Endothelial cell (in vitro differentiated cells): ENCODE measurements at places on chromosomes 11 and 22. TPM values are rescaled to one million over a fixed set of nuclear protein-coding genes. Genes with fewer than 3 reads are reported as not detected.

The KCNK4 gene
- total RNA-seq: 0.36 TPM

GRCh38 chr11:20364341-20364792 is 853 bp downstream of the HTATIP2 start:
- no peak for DNase-seq

The SMTNL1 gene
- 45.2 TPM for total RNA-seq

DNA sequence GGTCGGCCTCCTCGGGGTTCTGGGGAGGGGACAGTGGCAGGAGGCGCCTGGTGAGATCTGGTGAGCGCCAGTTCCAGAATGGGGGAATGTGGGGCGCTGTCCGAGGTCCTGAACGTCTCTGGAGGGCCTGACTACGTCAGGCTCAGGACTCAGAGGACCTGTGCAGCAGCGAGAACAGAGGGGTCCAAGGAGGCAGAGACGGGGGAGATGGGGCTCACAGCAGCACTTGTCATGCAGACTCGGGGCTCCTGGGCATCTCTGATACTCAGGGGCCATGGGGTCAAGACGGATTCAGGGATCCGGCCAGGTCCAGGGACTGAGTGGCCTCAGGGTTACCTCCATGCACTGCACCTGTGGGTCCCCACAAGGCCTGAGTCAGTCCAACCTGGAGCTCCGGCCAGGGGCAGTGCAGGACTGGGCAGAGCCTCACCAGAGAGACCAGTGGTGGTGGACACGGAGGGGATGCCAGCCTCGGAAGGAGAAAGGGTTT is 92.2 kb downstream of the BRD1 start:
- peak; percentile 54 for DNase-seq

The TRIM29 gene
- total RNA-seq: not detected

The MB gene
- not detected for total RNA-seq

The DDI1 gene
- total RNA-seq: not detected

DNA sequence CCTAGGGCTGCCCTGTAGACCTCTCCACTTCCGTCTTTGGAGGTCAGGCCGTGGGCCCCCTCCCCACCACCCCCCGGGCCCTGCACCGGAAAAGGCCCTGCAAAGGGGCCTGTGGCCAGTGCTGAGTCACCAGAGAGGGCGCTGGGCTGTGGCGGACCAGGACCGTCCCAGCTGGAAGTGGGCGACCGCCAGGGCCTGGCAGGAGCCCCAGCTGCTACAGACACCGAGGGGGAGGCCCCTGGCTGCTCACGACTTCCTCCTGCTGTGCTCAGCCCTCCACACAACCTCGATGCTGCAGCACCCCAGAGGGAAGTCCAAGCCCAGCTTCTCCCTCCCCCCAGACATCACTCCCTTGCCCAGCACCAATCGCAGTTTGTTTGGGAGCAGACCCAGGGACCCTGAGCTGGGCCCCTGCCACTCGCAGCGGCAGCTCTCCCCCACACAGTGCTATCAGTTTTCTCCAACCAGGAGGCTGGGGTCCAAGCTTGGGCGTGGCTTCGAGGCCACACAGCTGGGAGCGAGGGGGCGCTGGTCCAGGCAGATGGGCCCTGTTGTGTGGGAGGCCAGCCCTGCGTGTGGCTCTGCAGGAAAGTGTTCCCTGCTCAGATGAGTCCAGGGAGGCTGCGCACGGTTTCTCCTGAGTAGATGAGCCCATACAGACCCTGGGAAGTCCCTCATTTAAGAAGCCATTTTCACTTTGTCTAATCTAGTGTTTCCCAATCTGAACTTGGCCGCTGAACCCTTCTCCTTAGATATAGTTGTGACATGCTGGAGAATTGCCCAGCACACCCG is 5.6 kb upstream of the SH3BP1 start:
- no peak for DNase-seq

GRCh38 chr22:43421046-43421665 is 9.3 kb downstream of the MPPED1 start:
- no peak for DNase-seq

GRCh38 chr11:91124363-91124762 is 901.5 kb upstream of the CHORDC1 start:
- no peak for DNase-seq

The MAP6 gene
- 0.26 TPM for total RNA-seq

The NTM gene
- 3.6 TPM for total RNA-seq

DNA sequence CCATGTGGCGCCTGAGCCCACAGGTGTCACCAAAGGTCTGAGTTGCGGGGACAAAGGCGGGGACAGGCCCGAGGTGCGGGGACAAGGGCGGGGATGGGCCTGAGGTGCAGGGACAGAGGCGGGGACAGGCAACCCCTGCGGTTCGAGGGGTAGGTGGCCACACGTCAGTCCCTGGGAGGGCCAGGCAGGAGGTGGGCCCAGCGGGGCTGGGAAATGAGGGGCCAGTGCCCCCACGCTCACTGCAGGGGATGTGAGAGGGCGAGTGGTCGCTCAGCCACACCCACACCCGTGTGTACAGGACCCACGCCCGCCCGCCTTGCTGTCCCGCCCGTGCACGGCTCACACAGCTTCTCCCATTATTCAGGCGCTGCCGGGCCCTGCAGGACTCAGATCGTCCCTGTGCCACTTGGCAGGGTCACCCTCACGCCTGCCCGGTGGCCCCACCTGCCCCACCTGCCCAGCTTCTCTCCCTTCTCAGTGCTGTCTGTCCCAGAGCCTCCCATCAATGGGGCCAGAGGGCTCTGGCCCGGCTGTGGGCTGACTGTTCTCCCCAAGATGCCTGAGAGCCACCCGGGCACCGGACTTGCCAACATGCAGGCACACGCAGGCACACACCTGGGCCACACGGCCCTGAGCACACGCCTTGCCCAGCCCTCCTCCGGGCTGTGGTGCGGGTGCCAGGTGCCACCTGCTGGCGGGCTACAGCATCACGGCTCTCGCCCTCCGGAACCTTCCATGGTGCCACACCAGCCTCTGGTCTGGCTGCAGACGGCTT is 14.2 kb upstream of the MUC6 start:
- DNase-seq: peak; percentile 79

GRCh38 chr11:121391914-121392313 is 60.2 kb upstream of the SORL1 start:
- DNase-seq: no peak

DNA sequence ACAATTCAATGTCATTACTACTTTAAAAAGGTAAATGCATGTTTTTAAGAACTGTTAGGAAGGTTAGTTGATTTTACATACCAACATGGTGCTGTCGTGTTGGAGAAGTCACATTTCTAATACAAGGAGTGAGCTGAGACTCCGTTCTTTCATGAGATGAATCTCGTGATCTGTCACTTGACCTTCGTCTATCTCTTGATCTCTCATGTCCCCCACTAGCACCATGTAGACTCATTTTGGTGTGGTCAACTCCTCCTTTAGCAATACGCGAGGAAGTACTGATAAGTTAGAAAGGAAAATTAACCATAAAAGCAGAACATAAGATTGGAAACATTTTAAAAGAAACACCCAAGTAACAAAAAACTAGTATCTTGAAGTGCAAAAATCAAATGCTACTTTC is 41.5 kb downstream of the BTBD10 start:
- no peak for DNase-seq

- DNase-seq: no peak
These were observed 225.0 kb upstream of the UBASH3B start for GRCh38 chr11:122430490-122430889.

DNA sequence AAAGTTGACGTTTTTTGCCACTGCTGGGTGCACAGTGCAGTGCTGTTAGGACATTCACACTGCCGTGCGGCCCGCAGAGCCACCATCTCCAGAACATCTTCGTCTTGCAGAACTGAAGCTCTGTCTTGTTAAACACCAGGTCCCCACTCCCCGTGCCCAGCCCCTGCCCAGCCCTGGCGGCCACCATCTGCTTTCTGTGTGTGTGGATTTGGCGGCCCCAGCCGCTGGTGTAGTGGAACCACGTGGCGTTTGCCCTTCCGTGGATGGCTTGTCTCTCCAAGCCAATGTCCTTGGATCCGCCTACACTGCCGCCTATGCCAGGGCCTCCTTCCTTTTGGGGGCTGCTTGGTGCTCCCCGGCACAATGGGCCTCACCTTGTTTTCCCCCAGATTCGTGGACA is 8.2 kb upstream of the MUC5AC start:
- DNase-seq: no peak

DNA sequence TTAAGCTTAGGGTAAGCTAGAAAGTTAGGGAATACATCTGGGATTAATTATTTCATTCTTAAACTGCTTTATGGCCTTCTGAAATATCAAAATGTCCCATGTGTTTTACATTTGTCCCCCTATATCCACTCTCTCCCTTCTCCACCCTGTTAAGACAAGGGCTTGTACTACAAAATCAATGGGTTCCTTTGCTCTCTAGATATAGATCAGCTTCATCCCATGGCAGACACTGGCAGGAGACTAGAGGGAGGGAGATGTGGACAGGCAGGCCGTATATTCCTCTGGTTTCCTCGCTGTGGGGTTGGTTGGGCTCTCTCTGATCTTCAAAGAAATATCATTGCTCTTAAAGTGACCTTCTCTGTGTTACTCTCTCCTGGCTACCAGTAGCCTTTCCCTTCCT is 1281.0 kb downstream of the LRRC4C start:
- DNase-seq: no peak

DNA sequence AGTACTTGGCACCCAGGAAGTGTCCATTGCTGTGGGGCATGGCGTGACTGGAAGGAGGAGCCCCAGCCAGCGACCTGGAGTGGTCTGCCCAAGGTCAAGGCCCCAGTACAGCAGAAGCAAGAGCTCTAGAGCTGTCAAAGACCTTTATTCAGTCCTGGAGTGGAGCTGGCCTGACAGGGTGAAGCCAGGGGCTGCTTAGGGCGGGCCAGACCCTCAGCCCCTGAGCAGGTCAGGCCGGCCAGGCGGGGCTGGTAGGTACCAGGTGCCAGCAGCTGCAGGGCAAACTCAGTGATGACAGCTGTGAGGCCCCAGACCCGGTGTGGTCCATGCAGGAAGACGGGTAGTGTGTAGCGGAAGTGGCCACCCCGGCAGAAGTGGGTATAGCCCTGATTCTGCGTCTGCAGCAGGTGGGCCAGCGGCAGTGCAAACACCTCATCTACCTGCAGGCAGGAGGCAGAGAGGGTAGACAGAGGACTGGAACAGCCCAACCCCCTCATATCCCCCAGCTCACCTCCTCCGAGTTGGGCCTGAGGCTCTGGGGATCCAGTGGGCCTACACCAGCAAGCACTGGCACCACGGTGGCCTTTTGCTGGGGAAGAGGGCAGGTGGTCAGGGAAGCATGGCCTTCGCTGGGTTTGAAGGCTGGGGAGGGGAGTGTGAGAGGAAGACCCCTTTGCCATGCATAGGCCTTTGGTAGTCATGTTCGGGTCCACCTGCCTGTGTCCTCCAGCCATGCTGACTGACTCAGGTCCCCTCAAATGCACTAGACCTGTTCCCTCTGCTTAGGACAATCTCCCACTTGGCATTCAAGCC is 1.7 kb downstream of the NUDT8 start:
- no peak for DNase-seq

- DNase-seq: peak; percentile 29
These were observed 705 bp downstream of the UNC93B1 start for GRCh38 chr11:68002938-68003845.

- peak; percentile 34 for DNase-seq
These were observed 913 bp downstream of the ZNHIT2 start for GRCh38 chr11:65116370-65117205.

The HBD gene
- not detected for total RNA-seq

GRCh38 chr11:9664276-9665171 is 647 bp downstream of the SWAP70 start:
- DNase-seq: peak; percentile 9

- peak; percentile 44 for DNase-seq
These were observed 821 bp downstream of the CELF1 start for GRCh38 chr11:47552056-47552565.

DNA sequence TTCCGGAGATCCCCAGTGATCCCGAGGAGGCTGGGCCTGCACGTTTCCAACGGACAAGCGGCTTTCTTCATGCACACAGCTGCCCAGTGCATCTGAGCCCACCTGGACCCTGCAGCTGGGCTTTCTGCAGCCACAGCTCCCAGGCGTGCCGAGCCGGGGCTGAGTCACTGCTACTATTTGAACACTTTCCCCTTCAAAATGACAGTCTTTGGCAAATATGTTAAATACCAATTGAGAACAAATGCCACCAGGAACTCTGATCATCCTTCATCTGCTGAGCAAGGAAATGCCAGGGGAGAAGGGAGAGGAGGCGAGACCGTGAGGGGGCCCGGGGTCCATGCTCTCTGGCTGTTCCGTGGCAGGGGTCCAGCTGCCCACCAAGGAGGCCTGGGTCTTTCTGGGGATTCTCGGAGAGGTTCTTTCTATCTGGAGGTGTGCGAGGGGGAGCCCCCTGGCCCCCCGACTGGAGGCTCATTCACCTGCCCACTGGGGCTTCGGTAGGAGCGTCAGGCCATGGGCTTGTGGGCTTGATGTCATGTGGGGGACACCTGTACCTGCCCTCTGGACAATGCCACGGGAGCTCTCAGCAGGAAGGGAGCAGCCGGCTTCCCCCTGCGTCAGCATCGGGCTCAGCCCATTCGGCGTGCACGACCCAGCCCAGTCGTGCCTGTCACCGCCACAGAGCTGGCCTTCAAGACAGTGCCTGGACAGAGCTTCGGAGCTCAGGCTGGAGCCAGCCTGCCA is 159.6 kb downstream of the CTTN start:
- DNase-seq: no peak

DNA sequence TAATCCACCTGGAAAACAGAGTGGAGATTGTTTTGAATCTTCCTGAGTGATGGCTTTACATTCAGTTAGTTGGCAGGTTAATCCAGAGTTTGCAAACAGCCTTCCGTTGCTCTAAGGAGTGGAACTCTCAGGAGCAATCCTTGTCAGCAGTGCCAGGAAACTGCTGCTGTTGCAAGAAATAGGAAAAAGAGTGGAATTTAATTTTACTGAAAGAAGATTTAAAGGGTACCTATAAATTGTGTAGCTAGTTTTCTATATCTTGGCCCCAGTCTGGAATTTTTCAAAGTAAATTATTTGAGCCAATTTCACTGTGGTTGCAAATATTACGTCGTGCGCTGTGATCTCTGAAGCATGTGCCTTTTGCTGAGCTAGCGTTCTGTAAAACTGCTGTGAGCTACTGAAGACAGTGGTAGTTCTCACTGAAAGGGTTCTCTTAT is 55.5 kb upstream of the SLC5A12 start:
- DNase-seq: no peak
